HS-5 (cell line): ENCODE measurements at places on chromosomes 2 and 18.

DNA sequence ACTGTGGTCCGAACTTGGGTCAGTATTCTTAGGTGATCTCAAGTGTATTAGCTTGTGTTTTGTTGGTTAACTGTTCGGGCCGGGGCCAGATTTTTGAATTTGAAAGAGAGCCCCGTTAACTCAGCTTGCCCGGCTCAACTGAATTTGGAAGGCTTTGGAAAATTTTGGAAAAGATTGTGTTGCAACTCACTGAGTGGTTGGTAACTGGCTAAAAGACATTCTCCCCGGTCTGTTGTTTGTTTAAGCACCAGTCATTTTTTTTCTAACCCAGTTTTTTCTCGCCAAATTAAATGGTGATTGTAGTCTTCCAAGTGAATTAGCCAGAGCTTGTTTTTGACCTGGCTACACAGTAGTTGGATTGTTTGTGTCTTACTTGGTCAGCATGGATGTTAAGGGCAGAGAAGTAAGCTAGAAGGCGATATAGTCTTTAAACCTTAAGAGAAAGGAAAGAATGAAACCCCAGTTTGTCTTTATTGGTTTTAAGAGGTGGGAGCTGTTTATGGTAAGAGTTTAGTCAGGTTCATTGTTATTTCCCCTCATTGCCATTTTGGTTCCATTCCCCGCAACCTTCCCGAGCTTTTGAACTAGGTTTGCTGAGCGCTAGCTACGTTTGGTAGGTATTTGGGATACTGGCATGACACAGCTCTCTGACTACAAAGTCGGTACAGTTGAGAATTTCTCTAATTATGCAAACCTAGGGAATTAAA is 2.4 kb downstream of the MAP4K4 start:
- DNase-seq: no peak

- no peak for DNase-seq
These were observed 163.2 kb upstream of the NCK2 start for GRCh38 chr2:105581555-105581944.

GRCh38 chr2:69033461-69034095 is 20.6 kb downstream of the ANTXR1 start:
- no peak for DNase-seq

GRCh38 chr2:135818937-135819610 is 17.9 kb downstream of the LCT start:
- no peak for DNase-seq

GRCh38 chr2:198775737-198776136 is 682.0 kb downstream of the SATB2 start:
- no peak for DNase-seq

DNA sequence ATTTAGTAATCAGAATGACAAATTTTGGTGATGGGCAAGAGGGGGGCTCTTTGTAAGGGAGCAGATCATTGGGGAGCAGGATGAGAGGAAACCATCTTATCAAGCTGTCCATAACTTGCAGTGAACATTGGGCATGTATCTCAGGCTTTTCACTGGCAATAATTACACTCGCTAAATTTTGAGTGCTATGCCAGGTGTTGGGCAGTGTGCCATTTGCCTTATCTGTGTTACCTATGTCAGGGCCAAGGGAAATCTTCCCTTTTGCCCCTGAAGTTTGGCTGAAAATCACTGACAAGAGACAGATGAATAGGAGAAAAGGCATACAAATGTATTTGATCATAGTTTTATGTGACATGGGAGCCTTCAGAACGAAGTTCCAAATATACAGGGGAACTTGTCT is 39.0 kb downstream of the NOSTRIN start:
- DNase-seq: no peak

- peak; percentile 11 for DNase-seq
These were observed 203.0 kb downstream of the SOCS6 start for GRCh38 chr18:70491734-70492348.

DNA sequence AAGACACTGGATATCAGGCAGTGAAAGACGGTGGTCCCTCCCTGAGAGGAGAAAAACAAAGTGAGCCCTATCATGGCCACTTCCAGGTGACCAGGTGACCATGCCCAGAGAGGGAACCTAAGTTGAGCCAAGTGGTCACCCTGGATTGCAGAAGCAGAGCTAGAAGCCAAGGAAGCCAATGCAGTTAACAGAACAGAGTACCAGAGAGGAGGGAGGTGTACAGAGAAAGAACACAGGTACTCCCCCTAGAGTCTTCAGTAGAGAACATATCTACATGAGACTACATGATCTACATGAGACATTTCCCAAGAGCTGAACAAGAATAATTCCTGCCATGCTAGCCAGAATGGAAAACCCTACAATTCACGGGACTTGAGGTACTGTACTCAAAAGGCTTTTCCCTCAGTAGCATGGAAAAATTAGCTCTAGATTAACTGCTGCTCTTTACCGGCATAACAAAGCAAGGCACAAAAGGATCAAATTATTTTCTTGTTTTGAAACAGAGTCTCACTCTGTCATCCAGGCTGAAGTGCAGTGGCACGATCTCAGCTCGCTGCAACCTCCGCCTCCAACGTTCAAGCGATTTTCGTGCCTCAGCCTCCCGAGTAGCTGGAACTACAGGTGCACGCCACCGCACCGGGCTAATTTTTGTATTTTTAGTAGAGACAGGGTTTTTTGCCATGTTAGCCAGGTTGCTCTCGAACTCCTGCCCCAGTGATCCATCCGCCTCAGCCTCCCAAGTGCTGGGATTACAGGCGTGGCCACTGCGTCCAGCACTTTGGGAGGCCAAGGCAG is 23.5 kb downstream of the ROCK2 start:
- DNase-seq: no peak

GRCh38 chr18:76416911-76417310 is 78.1 kb downstream of the ZNF516 start:
- no peak for DNase-seq

- DNase-seq: no peak
These were observed 5.5 kb downstream of the RPE start for GRCh38 chr2:210007895-210008294.

DNA sequence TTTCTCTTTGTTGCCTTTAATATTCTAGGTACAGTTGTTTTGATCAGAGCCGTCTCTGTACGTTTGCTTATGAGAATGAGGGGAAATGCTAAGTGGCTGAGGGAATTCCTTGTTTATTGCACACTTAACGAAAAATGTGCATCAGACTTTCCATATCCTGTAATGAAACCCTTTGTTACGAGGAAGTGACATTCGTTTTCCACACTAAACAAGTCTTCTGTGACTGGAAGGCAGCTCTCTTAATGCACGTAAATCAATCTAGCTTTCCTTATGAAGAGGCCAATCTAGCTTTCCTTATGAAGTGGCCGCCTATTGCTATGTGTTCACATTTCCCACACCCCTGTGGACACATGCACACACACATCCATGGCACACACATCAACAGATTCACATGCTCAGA is 186.2 kb downstream of the SNTG2 start:
- DNase-seq: no peak

- DNase-seq: no peak
These were observed 25.2 kb upstream of the REL start for GRCh38 chr2:60855989-60856669.

DNA sequence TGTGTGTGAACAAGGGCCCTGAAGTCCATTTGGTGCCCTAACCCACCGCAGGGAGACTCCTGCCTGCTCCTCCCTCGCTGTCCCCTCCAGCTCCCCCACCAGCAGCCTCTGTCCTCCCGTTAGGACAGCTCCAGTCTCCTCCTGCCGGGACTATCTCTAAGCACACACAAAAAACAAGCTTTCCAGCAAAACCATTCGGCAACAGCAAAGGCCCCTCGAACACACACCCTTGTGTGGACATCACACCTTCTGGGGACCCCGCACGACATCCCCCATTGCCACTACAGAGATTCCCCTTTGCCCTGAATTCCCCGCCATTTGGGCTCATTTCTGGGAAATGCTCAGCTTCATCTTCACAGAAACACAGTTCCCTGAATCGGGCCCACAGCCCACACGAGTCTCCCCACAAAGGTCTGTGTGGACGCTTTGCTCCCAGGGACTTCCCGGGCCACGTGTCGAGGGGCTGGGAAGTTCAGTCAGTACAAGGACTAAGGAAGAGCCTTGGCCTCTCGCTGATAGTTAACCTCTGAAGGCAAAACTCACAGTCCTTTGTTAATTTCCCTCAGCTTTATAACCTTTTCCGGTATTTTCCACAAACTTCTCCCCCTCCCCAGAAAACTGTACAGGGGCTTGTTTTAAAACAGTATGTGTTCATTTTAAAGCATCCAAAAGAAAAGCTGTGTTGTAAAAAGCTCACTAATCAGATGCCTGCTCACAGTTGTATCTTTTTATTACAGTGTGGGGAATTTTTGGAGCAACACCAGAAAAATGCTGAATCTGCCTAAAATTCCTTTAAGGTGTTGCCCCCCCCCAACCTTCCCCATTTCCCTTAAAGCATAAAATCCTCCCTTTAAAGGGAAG is 25.9 kb downstream of the SMAD7 start:
- DNase-seq: no peak

GRCh38 chr2:98543842-98544241 is 64.5 kb downstream of the COA5 start:
- no peak for DNase-seq

GRCh38 chr18:13043066-13043465 is 51.9 kb downstream of the CEP192 start:
- no peak for DNase-seq

- DNase-seq: peak; percentile 87
These were observed 370.8 kb downstream of the OSR1 start for GRCh38 chr2:18987592-18988073.

DNA sequence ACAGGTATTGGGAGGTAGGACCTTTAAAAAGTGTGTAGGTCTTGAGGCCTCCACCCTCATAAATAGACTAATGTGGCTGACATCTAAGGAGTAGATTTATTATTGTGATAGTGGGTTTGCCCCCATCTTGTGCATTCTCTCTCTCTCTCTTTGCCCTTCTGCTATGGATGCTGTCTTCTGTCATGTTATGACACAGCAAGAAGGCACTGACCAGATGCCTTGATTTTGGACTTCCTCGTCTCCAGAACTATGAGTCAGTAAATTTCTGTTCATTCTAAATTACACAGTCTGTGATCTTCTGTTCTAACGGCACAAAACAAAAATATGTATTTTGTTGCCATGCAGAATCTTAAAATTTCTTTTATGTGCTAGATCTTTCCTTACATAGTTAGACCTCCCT is 66.9 kb downstream of the ATAD2B start:
- DNase-seq: no peak

GRCh38 chr2:143128681-143129580 is at the start of gene ARHGAP15:
Gene ARHGAP15 (plus strand): TSS chr2:143129419.
- no peak for DNase-seq

GRCh38 chr2:151217343-151217742 is 44.3 kb downstream of the RBM43 start:
- DNase-seq: no peak

- no peak for DNase-seq
These were observed 13.4 kb downstream of the GPR35 start for GRCh38 chr2:240638512-240639160.

DNA sequence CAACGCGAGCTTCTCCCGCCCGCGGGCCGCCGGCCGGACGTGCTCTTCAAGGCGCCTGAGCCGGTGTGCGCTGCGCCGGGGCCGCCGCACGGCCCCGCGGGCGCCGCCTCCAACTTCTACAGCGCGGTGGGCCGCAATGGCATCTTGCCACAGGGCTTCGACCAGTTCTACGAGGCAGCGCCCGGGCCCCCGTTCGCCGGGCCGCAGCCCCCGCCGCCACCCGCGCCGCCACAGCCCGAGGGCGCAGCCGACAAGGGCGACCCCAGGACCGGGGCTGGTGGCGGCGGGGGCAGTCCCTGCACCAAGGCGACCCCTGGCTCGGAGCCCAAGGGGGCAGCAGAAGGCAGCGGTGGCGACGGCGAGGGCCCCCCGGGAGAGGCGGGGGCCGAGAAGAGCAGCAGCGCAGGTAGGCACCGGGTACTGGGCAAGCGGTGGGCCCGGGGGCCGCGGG is 676 bp downstream of the HOXD11 start:
- no peak for DNase-seq

DNA sequence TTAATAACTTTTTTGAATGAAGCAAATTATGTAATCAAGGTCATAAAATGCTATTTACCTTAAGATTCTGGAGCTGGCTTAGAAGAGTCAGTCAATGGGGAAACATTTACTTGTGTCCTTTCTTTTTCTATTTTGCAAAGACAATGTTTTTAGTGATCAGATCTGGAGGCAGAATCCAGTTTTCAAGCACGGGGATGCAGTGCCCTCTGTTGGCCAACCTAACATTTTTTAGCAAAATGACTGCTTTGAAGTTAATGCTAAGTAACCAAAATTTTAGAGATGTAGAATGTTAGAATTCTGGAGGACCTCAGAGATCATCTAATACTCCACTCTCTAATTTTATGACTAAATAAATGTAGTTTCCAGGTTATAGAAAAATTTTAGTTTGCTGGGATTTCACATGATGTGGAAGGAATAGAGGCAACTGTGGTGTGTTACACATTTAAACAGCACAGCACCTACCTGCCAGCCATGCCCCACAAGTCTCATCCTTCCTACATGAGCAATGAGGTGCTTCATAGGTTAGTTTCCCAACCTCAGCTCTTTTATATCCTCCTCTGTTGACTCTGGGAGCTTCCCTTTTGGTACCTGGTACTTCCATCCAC is 23.6 kb upstream of the SLC9A4 start:
- DNase-seq: no peak

- DNase-seq: no peak
These were observed 266.5 kb downstream of the TCF4 start for GRCh38 chr18:55321265-55322177.

- DNase-seq: no peak
These were observed 895.2 kb downstream of the TRIB2 start for GRCh38 chr2:13611939-13612338.

DNA sequence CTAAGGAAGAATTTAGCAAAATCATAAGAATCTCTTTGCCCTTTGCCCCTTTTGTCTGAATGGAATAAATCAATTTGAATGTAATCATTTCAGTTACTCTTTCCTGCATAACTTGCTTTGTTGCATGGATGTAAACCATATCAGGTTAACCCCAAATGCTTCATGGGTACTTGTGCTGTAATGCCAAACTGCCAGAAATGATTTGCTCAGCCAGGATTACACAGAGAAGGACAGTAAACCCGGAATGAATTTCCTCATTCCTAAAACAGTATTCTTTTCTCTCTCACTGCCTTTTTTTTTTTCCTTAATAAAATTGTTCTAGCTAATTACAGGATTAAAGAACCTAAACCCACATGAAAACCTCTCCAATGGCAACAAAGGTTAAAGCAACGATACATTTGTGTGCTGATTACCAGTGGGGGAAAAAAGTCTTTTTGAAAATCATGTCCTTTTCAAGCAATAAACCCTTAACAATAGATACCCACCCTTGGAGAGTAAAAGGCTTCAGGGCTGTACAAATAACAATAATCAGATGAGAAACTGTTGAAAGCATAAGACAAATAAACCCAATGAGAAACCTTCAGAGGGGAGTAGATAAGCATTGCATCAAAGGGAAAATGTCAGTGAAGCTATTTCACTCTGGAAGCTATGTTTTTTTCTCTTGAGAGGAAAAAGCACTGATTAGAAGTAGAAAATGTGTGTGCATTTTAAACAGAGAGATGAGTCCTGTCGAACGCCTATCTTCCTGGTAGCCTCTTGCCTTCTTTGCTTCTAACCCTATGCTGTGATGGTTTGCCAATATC is 275.3 kb downstream of the CDH2 start:
- no peak for DNase-seq
